ENCODE measurements at places on chromosomes 4 and X.

DNA sequence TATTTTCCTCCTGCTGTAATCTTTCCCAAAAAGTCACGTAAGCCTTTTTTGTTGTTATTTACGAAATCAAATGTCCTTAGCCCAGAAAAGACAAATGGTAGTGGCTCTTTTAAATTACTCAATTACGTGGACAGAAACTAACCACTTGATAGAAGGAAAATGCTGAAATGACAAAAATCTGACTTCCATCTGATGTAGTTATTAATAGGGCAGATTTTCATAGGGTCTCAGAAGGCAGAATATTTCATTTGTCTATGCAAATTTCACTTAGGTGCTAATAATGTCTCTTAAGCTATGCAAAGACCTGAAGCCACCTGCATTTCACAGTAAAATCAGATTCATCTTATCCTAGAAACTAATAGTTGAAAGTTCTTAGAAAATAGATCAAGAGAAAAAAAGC lies 295.7 kb downstream of the TMA16 start:
- no peak for DNase-seq

GRCh38 chr4:152273343-152273742 lies 262.5 kb downstream of the FBXW7 start:
- no peak for DNase-seq

DNA sequence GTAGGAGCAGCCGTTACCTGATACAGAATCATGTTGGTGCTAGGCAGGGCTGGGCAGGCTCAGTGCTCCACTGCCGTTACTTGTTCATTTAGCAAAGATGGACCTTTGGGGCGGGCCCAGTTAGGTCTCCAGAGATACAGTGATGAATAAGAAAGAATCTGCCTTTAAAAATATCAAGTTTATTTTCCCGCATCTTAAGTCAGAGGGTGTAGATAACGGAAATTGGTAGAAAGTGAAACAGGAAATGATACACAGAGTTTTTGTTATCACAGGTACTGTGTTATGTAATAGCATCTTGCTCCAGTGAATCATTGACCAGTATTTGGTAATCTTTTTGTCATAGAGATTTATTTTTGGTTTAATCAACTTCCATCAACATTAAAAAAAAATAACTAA lies 5.5 kb downstream of the TMEM131L start:
- DNase-seq = no peak

DNA sequence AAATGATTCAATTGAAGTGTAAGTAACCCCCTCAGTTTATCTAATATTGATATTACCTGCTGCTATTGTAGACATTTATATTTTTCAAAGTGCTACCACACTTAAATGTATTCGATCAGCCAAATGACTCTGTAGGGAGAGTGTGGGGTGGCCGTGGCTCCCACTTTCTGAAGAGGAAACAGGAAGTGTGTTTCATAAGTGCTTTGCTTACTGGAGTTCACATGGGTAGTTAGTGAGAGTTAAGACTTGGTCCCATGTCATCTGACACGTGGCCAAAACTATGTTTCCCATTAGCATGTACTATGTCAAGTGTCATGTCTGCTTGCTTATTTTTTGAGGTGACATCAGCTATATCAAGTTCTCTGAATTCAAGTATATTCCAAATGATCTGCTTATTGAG lies 308.1 kb upstream of the GATB start:
- DNase-seq = no peak

DNA sequence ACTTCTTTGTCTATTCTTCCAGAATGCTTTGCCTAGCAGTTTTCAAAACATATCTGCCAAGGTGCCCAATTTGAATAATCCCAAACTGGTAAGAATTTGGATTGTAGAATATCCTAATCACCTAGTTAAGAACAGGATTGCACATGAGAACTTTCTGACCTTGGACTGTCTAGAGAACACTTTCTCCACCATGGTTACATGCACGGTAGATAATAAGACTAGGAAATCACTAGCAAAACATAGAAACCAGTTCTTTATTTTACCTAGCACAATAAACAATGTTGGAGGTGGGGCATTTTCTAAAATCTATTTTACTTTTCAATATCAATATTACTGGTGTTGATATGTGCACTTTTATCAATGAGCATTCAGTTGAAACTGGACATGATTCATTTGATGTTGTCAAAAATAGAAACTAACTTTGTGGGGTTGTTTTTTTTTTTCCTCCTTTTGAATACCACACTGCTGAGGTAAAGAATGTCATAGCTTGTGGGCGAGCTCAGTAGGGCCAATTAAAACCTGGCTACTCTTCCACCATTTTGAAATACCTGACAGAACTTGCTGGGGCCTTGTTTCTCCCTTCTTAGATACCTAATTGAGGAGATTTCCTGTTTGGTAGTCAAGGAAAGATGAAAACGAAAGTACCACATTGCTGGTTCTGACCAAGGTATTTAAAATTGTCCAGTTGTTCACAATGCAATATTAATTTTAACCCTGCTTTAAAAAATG lies 10.4 kb downstream of the MID1IP1 start:
- DNase-seq = no peak

DNA sequence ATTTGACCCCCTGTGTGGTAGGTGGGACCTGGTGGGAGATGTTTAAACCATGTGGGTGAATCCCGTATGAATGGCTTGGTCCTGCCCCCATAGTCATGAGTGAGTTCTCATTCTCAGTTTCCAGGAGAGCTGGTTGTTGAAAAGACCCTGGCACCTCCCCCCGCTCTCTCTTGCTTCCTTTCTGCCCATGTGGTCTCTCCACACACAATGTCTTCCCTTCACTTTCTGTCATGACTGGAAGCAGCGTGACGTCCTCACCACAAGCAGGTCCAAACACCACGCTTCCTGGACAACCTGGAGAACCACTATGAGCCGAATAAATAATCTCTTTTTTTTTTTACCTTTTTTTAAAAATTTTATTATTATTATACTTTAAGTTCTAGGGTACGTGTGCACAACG lies 3.5 kb upstream of the CSF2RA start:
- no peak for DNase-seq

GRCh38 chr4:174037049-174037448 lies 246.4 kb downstream of the FBXO8 start:
- no peak for DNase-seq

DNA sequence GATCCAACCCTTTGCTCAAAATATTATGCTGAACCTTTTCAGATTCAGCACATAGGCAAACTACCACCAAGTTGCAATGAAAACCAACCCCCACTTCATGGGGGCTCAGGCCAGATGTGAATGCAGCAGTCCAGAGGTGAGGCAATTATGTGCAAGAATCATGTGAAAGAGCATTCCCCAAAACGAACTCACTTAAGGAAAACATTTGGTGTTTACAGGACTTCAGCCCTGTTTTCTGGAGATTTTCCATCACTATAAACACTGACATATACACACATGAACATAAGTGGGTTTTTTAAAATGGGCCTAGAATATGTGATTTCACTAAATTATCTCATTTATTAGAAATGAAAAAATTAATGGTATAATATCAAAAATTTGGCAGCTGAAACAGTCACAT lies 31.5 kb downstream of the BMP3 start:
- DNase-seq = no peak

- DNase-seq = no peak
Measured at GRCh38 chrX:2224161-2224560, 276.6 kb downstream of the DHRSX start.

- no peak for DNase-seq
Measured at GRCh38 chrX:11406109-11406765, 113.0 kb downstream of the AMELX start.

- DNase-seq = no peak
Measured at GRCh38 chrX:46683048-46683447, 75.9 kb downstream of the SLC9A7 start.

DNA sequence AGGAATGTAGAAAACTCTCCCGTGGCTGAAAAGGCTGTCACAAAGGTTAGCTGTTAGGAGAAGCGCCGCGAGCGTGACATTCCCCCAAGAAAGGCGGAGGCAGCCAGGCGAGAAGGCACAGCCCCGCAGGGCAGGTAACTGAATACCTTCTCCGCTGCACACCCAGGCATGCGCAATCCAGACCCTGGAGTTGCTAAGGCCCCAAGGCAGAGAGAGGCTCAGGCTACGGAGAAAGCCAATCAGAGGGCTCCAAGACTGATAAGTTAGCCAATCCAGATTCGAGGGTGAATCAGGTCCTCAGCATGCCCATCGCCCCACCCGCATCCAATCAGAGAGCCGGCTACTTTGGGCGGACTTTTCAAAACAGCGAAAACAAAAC lies 485 bp upstream of the CCNG2 start:
- DNase-seq = peak; percentile 93

DNA sequence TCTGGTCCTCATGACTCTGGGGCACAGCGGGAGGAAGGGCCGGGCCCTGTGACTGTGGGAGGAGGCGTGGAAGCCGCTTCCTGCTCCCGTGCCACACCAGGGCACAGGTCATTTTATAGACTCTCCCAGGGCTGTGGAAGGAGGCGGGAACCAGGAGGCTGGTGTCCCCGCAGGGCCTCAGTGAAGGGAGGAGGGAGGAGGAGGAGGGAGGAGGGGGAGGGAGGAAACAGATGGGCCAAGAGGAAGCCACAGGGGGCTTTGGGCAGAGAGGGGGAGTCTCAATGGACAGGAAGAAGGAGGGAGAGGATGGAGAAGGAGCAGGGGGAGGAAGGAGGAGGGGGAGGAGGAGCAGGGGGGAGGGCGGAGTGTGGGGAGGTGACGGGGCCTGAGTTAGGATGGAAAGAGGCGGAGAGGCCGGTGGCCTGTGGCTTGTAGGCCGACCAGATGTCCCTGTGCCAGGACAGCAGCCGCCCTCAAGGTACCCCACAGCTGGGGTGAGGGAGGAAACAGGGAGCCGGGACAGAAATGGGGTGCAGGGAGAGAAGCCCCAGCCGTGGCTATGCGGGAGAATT lies 6.2 kb upstream of the PLCXD1 start:
- no peak for DNase-seq

- DNase-seq = no peak
Measured at GRCh38 chrX:103396186-103396585, 19.8 kb downstream of the BEX3 start.

DNA sequence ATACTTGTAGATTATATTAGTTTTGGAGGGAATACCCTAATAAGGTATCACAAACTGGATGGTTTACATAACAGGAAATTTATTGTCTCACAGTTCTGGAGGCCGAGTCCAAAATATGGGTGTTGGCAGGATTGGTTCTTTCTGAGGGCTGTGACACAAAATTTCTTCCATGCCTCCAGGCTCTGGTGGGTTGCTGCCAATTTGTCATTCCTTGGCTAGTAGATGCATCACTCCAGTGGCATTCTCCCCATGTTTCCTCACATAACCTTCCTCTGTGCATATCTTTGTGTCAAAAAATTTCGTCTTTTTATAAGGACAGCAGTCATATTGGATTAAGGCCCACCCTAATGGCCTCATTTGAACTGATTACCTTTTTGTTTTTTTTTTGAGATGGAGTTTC lies 49.3 kb downstream of the APELA start:
- DNase-seq = no peak

DNA sequence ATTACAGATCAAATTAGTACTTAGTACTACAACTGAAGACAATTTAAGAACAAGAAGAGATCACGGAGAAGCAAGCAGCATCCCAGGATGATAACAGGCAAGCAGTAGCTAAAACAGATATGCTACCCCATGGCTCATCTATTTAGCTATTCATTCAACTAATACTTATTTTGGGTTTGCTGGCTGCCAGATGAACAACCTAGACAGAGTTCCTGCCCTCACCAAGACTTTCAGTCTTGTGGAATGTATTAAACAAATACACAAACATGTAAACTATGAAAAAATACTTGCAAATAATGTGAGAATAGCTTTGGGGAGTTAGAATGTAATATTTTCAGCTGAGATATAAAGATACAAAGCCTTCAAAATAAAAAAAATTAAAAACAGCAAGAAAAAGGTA lies 2.4 kb upstream of the CORIN start:
- no peak for DNase-seq

- DNase-seq = no peak
Measured at GRCh38 chr4:187158003-187158402, 434.3 kb upstream of the FAT1 start.

- DNase-seq = no peak
Measured at GRCh38 chr4:167893531-167893930, 198.8 kb upstream of the ANXA10 start.

DNA sequence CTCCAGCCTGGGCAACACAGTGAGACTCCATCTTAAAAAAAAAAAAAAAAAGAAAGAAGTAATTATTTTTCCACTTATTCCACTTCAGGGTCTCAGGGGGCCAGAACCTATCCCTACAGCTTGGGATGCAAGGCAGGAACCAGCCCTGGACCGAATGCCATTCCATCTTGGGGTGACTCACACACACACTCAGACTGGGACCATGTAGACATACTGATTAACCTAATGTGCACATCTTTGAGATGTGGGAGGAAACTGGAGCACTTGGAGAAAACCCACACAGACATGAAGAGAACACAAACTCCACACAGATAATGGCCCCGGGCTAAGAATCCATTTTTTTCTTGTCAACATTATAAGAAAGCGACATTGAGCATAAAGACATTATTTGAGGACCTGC lies 132.5 kb downstream of the PTTG2 start:
- DNase-seq = no peak

DNA sequence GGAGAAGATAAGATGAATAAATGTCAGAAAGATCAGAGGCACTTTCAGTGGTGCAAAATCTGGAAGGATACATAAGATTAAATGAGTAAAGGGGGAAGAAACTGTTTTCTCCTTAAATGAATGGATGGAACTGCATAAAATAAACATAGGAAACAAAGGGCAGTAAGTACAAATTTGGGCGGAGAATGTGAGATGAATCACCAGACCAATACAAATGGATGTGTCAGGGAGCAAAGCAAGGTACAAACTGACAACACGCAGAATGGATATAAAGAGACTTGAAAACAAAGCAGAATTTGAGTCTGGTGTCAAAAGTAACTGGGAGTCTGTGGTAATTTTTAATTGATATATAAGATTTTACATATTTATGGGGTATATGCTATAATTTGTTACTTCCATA lies 175.3 kb upstream of the PCDH18 start:
- no peak for DNase-seq

- no peak for DNase-seq
Measured at GRCh38 chr4:127598656-127599055, 34.1 kb upstream of the INTU start.

- no peak for DNase-seq
Measured at GRCh38 chr4:791898-792625, 33.9 kb downstream of the CPLX1 start.

GRCh38 chrX:133666256-133666655 lies 251.0 kb upstream of the GPC4 start:
- no peak for DNase-seq

GRCh38 chr4:83328521-83329187 lies 6.0 kb downstream of the HPSE start:
- no peak for DNase-seq

- DNase-seq = no peak
Measured at GRCh38 chrX:42973321-42973720, 195.4 kb upstream of the PPP1R2C start.

DNA sequence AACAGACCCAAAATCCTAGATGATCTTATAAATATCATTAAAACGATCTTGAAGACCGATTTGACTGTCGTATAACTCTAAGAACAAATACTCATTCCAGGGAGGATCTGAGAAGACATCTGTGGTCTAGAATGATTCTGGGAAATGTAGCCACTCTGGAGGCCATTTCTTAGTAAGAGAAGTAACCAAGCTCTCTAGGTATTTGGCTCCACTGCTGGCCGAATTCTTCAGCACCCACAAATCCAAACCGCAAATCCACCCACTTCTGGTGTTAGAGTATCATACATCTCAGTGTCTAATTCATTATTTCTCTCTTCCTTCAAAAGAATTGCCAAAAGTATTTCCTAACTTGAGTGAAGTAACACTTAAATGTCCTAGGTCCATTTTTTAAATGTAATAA lies 23.9 kb downstream of the KLHL5 start:
- no peak for DNase-seq

All from NCI-H187 (cell line).